NCI-H460 (cell line): ENCODE measurements at places on chromosomes 12 and 14. TPM values are rescaled to one million over a fixed set of nuclear protein-coding genes. Genes with fewer than 3 reads are reported as not detected.

The BDKRB2 gene
- not detected in 2 replicates for total RNA-seq

GRCh38 chr14:44889595-44890471, 71.9 kb downstream of the KLHL28 start:
- no peak for DNase-seq

The LRRC10 gene
- not detected in 2 replicates for total RNA-seq

DNA sequence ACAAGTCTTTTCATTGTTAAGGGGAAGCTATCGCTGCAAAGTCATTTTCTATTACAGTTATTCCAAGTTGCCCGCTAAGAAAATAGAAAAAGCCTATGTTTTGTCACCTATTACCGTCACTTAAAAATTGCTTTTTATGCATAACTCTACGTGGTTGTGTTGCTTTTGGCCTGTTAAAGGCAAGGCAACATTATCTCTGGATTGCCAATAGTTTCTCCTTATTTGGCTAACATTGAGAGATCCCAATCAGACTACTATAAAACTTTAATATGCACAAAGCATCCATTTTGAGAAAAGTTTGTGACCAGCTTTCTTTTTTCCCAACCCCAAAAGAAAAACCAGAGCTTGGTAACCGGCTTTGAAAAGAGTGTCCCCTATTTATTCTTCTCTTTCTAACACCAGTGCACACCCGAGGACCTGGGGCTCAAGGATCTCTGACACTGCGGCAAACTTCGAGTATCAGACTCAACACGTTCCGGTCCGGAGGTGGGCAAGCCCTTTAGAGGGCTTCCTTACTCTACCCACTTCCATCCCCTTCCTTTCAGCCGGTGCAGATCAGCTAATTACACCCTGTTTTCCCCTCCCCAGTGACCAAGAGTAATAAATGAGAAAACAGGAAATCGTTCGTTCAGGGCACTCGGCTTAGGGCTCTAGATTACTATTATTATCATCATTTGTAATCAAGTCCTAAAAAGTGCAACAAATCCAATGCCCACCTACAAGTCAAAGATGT, 1.2 kb downstream of the PPP1R12A start:
- DNase-seq: no peak

The LRRIQ1 gene
- total RNA-seq: 0.72 and 2.5 TPM in 2 replicates

DNA sequence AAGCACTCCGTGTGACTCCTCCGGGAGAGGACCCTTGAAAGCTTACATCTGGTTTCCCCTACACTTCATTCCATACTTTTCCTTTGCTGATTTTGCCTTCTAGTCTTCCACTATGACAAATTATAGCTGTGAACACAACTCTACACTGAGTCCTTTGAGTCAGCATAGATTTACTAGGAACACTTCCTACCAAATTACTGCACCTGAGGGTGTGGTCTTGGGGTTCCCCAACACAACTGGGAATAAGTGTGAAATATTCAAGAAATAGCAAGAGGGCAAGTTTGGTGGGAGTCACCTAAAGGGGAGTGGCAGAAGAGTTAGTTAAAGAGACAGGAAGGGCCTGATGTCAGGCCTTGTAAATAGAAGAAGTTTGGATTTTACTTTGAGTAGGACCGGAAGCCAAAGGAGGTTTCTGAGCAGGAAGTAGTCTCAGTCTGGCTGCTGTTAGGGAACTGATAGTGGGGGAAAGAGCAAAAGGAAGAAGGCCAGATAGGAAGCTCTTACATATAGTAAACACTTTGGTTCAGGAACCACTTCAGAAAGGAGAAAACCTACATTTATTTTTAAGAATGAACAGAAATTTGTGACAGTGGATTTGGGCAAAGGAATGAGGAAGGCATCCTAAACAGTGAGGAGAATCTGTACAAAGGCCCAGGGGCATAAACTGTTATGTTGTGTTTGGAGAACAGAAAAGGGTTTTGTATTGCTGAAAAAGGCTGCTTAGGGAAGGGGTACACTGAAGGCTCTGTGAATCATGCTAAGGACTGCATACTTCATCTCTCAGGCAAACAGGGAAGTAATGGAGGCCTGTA, 14.2 kb downstream of the SEL1L start:
- DNase-seq: no peak

DNA sequence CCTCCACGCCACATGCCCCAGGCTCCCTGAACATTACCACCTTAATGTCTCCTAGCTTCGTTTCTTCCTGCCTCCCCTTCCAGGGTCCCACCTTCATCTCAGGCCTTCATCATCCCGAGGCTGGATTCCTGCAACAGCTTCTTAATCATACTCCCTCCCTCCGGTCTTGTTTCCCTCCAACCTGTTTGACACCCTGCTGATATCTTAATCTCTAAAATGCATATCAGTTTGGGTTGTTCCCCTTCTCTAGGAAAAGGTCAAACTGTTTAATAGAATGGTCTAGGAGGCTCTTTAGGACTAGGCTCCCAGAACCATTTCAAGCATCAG, 125.5 kb upstream of the ARHGAP5 start:
- no peak for DNase-seq

DNA sequence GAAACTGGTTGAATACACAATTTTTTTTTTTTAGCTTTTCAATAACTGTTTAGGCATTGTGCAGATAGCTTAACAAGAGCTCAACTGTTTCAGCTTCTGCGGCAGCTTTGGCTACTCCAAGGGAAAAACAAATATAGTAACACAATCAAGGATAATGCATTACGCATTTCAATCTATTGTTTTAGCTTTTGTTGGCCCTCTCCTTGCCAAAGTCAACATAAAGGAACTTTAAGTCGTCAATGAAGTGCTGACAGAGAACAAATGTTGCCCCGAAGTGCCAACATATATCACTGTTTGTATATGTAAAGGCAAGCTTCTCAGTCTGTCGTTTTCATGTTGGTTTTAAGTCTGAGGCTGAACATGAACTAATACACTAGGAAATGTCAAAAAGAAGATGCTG, 1087.4 kb upstream of the FLRT2 start:
- no peak for DNase-seq

- DNase-seq: no peak
Measured at GRCh38 chr12:102504871-102505270, 24.5 kb upstream of the IGF1 start.

GRCh38 chr14:29092121-29092520, 325.5 kb downstream of the FOXG1 start:
- DNase-seq: no peak

- DNase-seq: no peak
Measured at GRCh38 chr14:100824901-100825712, 811 bp upstream of the MEG3 start.

GRCh38 chr12:90274407-90274806, 565.8 kb upstream of the ATP2B1 start:
- no peak for DNase-seq

GRCh38 chr14:51368721-51369163, 128.7 kb downstream of the TMX1 start:
- peak; percentile 9 for DNase-seq

DNA sequence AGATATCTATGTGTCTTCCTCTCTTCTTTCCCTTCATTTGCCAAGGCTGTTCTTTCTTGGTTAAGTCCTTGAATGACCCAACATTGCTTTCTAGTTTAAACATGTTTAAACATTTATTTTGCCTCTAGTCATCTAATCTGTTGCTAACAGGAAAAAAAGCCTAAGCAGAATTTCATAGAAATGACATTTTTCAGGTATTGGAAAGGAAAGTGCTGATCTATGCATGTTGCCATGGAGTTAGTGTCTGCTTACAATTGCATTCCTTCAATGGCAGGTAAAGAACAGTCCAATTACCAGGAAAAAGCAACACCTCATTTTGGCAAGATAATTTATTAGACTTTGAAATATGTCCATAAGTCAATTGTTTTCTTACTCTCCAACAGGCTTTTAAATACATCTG, 21.5 kb upstream of the SLC2A13 start:
- no peak for DNase-seq

DNA sequence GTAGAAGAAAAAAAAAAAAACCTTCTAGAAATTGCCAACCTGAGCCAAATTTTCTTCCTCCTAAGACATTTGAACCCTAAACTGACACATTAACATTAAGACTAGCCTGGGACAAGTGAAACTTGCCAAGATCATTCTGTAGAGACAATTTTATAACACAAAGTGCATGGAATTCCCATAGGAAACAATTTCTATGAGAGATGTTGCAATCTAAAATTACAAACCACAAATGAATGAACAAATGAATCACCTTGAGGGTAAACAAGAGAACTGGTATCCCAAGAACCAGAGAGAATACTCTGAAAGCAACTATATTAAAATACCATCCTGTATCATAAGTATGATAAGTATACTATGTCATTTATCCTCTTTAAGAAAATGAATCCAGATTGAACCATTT, 165.3 kb downstream of the DICER1 start:
- no peak for DNase-seq

The ITGB7 gene
- not detected in 2 replicates for total RNA-seq

DNA sequence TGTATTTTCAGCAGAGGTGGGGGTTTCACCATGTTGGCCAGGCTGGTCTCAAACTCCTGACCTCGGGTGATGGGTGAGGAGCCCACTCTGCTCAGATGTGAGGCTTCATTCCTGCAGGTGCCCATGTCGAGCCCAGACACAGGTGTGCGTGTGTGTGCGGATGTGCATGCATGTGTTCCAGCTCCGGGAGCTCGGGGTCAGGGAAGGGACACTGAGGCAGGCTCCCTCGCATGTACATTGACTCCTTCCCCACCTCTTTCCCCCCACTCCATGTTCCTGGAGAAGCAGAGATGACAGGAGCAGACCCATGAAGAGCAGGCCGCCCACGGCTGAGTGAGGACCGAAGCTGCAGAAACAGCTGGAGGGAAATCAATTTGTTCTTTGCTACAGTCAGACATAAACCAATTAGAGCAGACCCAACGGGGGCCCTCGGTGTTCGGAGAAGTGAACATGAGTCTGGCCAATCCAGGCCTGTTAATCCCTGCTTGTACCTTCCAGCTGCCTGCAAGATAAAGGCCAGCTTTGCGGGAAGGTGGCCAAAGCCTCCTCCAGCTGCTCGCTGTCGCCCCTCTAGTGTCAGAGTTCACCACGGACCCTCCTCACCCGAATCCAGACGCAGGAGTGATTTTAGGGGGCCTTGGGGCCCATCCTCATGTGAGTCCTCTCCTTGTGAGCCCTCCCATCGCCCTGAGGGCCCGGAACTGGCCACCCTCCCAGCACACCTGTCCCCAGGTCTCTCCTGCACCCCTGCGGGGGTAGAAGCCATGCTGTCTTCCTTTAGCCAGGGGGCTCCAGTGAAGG, 321.0 kb upstream of the RTL1 start:
- no peak for DNase-seq

DNA sequence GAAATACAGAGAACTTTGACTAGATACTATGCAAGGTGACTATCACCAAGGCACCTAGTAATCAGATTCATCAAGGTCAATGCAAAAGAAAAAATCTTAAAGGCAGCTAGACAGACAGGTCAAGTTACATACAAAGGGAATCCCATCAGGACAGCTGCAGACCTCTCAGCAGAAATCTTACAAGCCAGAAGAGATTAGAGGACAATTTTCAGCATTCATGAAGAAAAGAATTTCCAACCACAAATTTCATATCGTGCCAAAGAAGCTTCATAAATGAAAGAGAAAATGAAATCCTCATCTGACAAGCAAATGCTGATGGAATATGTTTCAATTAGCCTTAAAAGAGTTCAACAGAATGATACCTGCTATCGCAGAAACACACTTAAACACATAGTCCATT, 913.7 kb downstream of the RPS29 start:
- DNase-seq: no peak

- DNase-seq: no peak
Measured at GRCh38 chr14:81313200-81313599, 86.9 kb downstream of the STON2 start.

DNA sequence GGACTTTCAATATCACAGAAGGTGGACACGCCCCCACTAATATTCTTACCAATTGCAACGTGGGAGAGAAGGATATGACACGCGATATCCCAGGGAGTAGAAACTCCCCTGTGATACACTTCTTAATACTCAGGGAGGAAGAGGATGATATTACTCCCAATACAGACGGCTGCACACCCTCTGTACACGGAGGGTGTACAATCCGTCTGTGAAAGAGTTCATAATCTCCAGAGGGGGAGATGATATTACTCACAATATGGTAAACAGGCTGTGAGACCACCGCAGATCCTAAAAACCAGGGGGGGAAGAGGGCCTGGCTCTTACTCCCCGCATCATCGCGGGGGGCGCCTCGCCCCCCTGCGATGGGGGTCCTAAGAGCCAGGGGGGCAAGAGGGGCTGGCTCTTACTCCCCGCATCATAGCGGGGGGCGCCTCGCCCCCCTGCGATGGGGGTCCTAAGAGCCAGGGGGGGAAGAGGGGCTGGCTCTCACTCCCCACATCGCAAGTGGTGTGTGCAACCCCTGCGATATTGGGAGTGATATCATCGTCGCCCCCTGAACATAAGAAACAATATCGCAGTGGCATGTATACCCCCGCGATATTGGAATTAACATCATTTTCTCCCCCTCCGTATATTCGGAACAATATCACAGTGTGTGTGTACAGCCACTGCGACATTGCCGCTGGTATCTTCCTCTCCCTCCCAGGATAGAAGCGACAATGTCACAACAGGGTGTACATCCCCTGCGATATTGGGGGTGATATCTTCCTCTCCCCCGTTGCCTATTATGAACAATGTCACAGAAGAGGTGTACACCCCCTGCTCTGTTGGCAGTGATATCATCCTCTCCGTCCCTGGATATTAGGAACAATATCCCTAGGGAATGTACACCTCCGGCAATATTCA, 8.9 kb upstream of the CLEC6A start:
- DNase-seq: no peak

The CYP27B1 gene
- 5.1 and 5.4 TPM in 2 replicates for total RNA-seq

GRCh38 chr14:101878211-101878821, 86.1 kb upstream of the DYNC1H1 start:
- no peak for DNase-seq

The RERG gene
- total RNA-seq: not detected in 2 replicates

DNA sequence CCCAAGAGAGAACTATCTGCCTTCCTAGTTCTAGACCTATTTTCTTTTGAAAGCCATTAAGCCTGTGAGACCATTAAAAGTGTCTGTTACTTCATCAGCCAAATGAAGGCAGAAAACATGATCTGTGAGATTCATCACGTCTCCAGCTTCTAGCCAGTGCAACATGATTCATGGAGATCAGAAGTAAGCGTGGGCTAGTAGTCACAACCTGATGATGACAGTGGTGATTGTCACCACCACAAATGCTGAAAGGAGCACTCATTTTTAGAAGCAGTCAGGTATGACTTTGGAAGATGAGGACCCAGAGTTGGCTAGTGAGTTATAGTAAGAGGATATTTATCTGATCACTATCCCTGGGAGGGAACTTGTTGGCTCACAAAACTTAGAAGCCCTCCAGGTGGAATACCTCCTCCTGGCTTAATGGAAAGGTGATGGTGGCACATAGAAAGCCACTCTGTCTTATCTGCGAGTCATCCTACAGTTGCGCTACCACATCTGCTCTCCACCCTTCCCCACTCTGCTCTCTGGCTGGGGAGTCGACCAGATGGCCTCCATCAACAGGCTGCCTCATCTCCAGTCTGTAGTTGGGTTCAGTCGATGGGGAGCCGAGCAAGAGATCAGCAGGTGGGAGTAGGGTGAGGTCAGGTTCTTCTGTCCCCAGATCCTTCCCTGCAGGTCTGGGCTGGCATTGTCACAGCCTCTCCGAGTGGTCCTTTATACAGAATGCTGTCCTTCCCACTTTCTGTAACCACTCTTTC, 317.6 kb upstream of the FKBP4 start:
- DNase-seq: no peak
